Stimulated activated CD4-positive, alpha-beta T cell treated with anti-CD3 and anti-CD28 coated beads, Interleukin-1b, Interleukin-23, amount 100 ng/mL, for 1 hour (primary cell): ENCODE measurements at places on chromosomes 2 and 18.

GRCh38 chr18:57210716-57211411 lies 64.0 kb downstream of the BOD1L2 start:
- DNase-seq, result no peak

- DNase-seq, result no peak
These were observed 231.8 kb upstream of the SPOPL start for GRCh38 chr2:138269765-138270164.

- no peak for DNase-seq
These were observed 52.6 kb upstream of the MAP4K4 start for GRCh38 chr2:101644842-101645383.

DNA sequence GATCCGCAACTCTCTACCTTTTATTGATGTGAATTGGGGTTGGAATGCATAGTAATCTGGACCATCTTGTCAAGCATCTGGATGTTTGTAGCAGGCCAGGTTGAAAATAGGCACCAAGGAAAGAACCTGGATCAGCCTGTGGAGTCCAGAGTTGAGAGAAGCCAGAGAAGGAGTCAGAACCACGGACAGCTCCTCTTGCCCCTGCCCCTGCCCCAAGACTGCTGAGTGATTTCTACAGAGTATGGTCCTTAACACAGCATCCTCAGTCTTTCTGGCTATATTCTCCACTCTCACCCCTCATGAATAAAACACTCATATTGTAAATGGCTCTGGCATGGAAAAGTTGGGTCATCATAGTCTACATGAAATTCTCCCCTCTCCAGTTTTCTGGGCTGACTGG lies 154.6 kb downstream of the LOXHD1 start:
- no peak for DNase-seq

DNA sequence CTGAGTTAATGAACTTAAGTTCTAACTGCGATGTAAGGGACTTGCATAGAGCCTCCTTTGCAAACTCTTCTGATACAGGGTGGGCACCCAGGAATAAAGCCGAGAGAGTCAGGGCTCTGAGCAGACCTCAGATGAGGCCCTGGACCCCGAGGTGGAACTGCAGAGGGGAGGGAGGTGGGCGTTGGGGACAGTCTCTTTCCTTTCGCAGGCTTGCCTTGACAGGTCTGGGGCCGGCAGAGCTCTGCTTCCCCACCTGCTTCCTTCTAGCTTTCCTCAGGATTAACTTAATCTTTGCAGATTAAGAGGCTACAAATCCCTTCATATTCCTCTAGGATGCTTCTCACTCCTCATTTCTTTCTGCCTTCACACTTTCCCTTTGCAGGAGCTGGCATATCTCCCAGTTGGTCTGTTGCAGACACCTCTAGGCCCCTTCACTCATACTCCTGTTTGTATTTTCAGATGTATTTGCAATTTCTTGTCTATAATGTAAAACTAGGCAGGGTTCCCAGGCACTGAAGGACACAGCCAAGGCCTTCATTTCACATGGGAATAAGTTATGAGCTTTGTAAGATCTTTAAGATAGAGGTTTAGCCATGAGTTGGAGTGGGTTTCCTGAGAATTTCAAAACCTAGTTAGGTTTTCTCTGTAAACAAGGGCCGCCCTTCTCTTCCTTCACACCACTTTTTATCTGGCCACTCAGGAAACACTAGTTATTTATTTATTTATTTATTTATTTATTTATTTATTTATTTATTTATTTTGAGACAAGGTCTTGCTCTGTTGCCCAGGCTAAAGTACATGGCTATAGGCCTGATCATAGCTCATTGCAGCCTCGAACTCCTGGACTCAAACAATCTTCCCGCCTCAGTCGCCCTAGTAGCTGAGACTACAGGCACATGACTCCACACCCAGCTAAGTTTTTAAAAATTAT lies 70.9 kb downstream of the MTCL1 start:
- DNase-seq, result no peak

DNA sequence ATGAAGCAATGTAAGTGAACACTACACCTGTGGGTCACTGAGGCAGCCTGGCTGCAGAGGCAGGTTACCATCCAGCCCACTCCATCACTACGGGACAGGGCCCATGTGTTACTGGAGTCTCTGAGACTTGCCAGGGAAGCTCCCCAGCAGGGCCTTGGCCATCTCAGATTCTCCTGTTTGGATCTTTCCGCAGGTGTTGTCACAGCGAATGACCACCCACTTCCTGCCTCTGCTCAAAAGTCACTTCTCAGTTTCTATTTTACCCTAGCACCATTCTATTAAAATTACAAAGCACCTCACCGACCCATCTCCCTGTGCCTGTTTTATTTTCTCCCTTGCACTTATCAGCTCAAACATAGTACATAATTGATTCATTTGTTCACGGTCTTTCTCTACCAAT lies 34.5 kb upstream of the L3MBTL4 start:
- DNase-seq, result no peak

- no peak for DNase-seq
These were observed 18.3 kb downstream of the CLUL1 start for GRCh38 chr18:615092-615521.

DNA sequence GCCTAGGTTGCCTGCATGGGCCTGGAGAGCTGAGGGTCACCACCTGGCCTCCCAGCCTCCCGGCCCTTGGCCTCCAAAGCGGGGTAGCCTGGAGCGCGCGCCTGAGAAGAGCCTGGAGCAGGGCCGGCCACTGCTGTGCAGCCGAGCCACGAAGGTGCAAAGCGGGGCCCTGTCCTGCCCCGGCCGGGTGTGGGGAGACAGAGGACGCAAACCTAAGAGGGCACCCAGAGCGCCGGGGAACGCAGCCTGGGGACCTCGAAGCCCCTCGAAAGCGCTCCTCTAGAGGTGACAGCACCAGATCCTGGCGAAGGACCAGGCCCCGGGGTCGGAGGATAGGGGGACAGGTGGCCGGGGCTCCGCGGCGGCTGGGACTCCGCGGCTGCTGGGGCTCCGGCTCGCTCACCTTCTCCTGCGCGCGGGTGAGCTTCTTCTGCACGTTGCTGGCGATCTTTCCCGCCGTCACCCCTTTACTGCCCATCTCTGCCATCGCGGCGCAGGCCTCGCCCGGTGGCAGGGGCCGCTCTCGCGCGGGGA lies 430 bp downstream of the BIN1 start:
- no peak for DNase-seq

- DNase-seq, result no peak
These were observed 72.3 kb upstream of the PSME4 start for GRCh38 chr2:54042897-54043620.

GRCh38 chr2:235382601-235383000 lies 111.2 kb upstream of the AGAP1 start:
- no peak for DNase-seq

DNA sequence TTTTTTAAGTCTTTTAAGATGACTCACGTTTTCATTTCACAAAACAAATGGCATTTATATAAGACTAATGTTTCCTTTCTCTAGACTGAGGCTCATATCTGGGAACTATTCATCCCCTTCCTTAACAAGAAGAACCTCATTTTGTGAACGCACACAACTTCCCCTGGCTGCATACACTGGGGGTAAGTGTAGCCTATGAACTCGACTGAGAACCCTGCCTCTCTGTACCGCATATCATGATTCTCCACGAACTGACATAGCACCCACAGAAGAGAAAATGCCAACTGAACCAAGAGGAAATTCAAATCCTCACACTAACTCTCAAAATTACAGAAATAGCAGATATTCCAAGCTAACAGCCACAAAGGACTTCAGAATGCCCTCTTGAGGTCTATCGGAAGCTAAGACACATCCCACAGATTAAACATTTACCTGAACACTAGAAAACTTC lies 236.7 kb downstream of the TCF4 start:
- DNase-seq, result no peak

- DNase-seq, result no peak
These were observed 58.8 kb downstream of the ST6GAL2 start for GRCh38 chr2:106827158-106827557.

DNA sequence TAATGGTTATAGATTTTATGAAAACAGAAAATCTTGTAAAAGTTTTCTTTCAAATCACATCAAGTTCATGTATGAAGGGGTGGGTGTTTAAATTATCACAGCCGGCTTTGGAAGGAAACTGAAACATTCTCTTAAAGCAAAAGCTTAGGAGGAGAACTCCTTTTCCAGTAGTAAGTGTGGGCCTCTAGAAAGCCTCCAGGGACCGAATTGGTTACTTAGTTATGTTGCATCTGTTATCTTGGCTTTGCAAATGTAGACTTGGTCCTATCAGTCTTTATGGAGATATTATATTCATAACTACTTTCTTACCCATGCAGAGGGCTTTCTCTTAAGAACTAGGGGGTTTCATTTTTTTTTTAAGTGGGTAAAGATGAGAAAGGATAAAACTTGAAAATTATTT lies 7.4 kb downstream of the NAB1 start:
- DNase-seq, result no peak

GRCh38 chr2:42928161-42928691 lies 135.8 kb upstream of the HAAO start:
- no peak for DNase-seq

DNA sequence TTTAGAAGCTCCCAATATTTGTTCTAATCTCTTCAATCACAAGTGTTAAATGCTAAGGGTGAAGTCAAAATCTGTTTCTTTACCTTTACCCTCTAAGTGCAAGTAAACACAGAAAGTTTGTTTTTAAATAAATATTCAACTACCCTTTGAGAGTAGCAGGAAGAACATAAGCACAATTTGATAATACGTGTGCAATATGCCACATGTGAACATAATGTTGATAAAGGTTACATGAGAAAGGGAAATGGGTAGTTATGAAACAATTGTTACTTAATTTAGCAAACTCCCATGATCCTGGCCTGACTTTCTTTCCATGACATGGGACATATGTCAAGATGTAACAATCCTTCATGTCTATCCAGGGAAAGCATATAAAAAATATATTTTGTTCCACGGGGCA lies 7.1 kb downstream of the SPRED2 start:
- DNase-seq, result no peak

DNA sequence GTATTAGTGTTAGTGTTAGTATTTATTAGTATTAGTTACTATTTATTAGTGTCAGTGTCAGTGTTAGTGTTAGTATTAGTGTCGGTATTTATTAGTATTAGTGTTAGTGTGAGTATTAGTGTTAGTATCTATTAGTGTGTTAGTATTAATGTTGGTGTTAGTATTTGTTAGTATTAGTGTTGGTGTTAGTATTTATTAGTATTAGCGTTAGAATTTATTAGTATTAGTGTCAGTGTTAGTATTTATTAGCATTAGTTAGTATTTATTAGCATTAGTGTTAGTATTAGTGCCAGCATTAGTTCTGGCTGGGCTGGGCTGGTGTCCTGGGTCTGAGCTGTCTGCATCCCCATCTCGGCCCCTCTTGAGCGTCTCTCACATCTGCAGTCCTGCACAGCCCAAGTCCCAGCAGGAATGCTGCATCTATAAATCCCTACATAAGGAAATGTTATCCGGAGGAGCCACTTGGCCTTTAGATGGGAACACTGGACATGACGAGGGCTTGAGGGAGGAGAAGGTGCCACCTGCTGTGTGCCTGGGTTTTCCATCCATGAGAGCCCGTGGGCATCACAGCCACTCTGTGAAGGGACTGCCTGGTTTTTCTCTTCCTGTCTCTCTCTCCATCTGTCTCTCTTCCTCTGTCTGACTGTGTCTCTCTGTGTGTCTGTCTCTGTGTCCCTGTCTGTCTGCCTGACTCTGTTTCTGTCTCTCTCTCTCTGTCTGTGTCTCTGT lies 33.6 kb downstream of the TWIST2 start:
- no peak for DNase-seq

DNA sequence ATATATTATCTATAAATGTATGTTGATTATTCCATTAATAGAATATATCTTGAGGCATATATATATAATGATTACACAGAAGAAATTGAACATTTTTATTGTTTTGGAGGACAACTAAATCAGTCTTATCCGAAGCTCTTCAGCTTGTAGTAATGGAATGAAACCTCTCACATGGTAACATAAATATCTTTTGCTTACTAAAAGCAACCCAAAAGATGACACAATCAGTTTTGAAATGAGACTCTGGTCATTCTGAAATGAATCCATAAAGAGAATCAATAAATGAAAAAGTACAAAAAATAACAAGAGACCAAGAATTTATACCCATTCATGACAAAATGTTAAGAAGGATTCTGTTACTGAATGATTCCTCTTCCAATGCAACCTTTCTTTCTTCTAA lies 110.2 kb downstream of the FIGN start:
- DNase-seq, result no peak

GRCh38 chr2:126208266-126208665 lies 447.7 kb upstream of the GYPC start:
- no peak for DNase-seq

- no peak for DNase-seq
These were observed 372.5 kb downstream of the CBLN2 start for GRCh38 chr18:72171596-72171995.

- no peak for DNase-seq
These were observed 591 bp upstream of the LDLRAD4 start for GRCh38 chr18:13217971-13218367.

GRCh38 chr2:25141120-25141519 lies 27.3 kb downstream of the POMC start:
- no peak for DNase-seq

- no peak for DNase-seq
These were observed 127.1 kb downstream of the RBMS1 start for GRCh38 chr2:160366474-160366873.

GRCh38 chr2:143151111-143151752 lies 22.0 kb downstream of the ARHGAP15 start:
- DNase-seq, result no peak

GRCh38 chr18:58682429-58683069 lies 11.3 kb downstream of the MALT1 start:
- DNase-seq, result no peak

GRCh38 chr18:51278045-51278649 lies 80.7 kb upstream of the MEX3C start:
- no peak for DNase-seq

GRCh38 chr18:5370332-5370731 lies 74.8 kb upstream of the ZBTB14 start:
- DNase-seq, result no peak

- no peak for DNase-seq
These were observed 69.4 kb upstream of the CBLN2 start for GRCh38 chr18:72613534-72613930.

DNA sequence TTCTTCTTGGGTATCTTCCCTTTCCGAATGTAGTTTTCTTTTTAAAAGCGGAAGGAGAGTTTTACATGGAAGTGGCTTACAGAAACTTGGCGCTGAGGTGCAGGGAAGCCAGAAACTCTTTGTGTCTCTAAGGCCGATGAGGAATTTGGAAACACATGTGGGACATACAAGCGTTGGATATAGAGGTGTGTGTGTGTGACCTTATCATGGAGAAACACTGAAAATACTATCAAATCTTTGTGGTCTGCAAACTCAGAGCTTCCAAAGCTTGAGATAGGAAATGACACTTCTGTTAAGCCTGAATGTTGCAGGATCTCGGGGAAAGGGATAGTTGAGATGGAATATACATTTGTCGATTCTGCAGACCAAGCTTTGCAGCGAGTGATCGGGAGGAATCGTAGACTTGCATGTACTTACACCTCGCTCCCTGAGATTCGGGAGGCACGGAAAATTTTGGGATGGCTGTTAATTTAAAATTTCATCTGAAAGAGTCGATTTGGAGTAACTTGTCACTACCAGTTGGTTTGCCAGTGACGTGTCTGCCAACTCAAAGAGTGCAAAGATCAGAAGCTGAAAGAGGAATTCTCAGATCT lies 1.0 kb downstream of the NAB1 start:
- no peak for DNase-seq
